ENCODE measurements at places on chromosomes 16 and 17.

- no peak for DNase-seq
Observed at GRCh38 chr16:79613009-79613408, 12.5 kb upstream of the MAF start.

DNA sequence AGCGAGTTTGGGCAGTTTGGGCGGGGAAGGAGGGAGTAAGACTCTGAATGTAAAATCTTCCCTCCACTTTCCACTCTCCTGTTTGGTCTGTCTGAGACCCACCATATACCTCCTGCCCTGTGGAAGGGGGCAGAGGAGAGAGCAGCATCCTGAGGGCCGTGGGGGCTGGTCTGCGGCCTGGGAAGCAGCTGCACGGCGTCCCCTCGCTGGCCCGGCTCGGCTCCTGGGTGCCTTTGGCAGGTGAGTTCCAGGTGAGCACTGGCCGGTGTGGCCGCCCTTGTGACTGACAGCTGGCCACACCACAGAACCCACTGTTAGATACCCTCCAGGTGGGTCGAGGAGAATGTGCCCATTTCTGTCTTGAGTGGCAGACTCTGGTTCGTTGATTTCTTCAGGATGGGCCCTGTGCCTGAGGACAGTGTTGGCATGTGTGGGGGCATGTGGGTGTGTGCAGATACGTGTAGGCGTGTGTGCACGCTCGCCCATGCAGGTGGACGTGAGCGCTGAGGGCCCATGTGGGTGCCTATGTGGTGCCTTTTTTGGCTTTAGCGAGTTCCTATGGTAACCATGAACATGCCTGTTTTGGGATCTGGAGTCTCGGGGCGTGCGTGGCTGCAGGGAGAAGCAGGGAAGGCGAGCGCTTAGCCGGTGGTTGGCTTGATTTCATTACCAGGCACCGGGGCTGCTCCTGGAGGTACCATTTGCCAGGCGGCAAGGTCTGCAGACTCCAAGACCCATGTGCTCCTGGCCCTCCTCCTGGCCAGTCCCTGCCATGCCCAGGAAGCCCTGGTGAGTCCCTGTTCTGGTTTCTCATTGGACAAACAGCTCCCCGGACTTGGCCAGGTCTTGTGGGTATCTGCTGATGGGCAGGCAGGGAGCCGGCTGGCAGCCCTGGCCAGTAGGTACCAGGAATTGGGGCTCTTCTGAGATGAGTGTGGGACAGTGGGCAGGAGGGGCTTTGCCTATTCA is 12.4 kb downstream of the RAP1GAP2 start:
- DNase-seq = no peak

DNA sequence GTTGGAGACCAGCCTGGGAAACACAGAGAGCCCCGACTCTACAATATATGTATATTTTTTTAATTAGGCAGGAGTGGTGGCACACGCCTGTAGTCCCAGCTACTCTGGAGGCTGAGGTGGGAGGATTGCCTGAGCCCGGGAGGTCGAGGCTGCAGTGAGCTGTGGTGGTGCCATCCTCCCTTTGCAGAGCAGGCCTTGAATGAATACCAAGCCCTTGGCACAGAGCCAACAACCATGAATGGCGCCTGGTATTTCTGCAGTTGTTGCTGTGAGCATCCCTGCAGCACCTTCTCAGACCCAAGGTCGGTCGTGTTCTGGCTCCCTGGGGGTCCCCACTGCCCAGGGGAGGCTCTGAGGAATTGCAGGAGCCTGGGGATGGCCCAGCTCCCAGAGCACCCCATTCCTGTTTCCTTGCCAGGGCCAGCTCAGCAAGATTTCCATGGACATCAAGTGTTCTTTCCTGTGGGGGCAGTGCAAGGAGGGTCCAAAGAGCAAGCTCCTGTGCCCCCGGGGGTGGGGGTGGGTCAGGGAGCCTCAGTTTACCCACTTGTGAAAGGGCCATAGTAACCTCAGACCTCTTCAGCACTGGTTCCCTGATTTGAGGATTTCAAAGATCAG is 25.6 kb upstream of the RMI2 start:
- no peak for DNase-seq

- DNase-seq = no peak
Observed at GRCh38 chr17:82304826-82305726, 12.3 kb downstream of the CD7 start.

- no peak for DNase-seq
Observed at GRCh38 chr16:78331731-78332130, 232.3 kb downstream of the WWOX start.

DNA sequence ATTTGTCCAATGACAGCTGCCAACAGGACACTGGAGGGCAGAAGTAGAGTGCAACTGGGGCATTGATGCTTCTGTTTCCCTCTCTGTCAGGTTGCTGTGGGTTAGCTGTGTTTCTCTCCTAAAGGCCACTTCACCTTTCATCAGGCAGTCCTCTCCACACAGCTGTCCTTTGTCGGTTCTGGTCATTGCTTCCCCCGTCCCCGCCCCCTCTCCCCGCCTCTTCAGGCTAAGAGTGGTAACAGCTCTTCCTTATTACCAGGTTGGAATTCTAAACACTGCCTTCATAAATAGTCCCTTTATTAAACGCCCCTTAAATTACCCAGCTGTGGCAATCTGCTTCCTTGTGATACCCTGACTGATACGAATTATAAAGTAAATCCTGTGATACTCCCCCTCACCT is 31.8 kb upstream of the NSRP1 start:
- DNase-seq = no peak

DNA sequence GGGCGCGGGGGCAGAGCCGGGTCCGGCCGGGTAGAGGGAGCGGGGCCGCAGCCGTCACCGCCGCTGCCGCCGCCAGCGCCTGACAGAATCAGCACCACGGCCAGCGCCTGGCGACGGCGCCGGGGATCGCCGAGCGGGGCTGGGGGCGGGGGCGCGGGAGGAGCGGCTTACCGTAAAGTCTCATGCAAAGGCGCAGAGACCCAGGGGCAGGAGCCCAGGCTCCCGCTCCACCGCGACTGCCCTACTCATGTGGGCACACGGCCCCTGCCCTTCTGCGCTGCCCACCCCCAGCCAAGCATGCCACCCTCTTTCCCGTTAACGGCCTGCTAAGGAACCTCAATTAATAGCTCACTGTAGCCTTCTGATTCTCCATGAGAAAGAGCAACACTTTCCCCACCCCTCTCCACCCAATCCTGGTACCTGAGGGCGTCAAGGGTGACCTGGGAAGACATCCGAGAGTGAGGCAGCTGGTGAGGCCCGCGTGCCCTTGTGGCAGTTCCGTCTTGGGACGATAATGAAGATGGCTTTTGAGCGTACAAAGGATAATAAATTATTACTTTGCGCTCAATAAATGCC is at the start of gene SEZ6:
TSS of gene SEZ6 (minus strand) at position 98 of the 576 bp plus-strand sequence. CDS start 164 bp downstream, outside the sequence.
- DNase-seq = no peak

DNA sequence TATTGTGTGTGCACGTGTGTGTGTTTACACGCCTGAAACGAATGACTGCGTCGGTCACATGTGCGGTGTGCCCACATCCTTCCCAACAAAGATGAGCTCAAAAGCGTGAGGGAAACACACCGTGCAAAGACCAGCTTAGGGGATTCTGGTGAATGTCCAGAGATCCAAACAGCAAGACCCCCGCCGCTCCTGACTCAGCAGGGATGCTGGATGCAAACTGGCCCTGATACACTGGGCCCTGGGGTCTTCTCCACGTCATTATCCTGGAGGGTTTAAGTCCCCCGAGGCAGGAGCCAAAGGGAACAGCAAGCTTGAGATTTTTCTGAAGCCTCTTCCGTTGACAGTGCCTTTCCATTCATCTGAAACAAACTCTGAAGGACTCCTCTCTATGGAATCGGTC is 59.2 kb downstream of the TBC1D16 start:
- DNase-seq = no peak

DNA sequence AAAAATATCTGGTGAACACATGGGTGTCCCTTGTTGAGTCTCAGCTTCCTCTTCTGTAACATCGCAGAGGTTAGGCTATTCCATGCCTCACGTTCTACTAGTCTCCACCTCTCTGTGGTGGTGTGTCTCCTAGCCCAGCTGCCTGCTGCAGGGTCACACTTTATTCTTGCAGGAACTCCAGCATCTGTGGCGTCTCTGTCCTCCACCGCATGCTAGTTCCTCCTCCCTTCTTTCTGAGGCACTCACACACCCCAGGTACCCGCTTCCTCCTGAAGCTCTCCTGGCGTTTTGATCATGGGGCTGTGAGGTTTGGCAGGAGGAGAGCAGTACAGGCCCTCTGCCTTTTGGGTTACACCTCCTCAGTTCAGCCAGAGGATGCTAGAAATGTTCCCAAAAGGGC is 9.9 kb upstream of the TEX2 start:
- DNase-seq = no peak

- no peak for DNase-seq
Observed at GRCh38 chr16:7423434-7424044, 90.9 kb downstream of the RBFOX1 start.

- no peak for DNase-seq
Observed at GRCh38 chr17:40122136-40122998, 596 bp downstream of the MSL1 start.

DNA sequence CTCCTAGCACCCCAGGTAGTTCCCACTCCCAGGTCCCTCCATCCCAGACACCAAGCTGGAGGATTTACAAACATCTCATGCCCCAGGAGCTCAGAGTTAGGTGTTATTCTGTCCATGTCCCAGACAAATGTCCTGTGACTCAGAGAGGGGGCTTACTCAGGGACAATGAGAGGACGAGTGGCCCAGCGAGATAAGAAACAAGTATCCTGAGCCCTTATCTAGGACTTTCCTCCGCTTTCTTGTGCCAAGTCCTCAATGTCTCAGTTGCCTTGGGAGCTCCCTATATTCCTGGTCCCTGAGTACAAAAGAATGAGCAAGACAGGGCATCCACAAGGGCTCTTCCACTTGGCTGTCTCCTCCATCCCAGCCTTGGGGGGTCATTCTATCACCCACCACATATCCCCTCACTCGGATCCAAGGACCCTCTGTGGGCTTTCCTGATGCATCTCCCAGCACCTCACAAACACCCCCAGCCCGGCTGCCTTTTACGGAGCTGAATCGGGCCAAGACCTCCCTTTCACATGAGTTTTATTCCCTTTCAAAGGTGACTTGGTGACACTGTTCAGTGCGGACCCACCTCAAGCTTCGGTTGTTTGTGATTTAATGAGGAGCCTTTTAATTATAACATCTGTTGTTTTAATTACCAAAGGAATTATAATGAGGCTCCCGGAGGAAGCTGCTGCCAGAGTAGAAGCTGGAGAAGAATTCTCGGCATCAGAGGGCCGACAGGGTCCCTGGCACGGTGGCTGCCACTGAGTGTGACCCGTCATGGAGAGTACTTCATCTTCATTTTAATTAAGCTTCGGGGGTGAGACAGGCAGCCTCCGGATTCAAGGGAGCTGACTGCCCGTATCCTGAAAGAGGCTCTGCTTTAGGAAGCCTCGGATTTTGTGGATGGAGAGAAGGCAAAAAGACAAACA is 121.5 kb downstream of the WSCD1 start:
- no peak for DNase-seq

- no peak for DNase-seq
Observed at GRCh38 chr16:528111-529011, 849 bp downstream of the CAPN15 start.

GRCh38 chr17:44081681-44082080 is 11.1 kb downstream of the G6PC3 start:
- DNase-seq = no peak
